ENCODE measurements at places on chromosomes 6 and 20.

DNA sequence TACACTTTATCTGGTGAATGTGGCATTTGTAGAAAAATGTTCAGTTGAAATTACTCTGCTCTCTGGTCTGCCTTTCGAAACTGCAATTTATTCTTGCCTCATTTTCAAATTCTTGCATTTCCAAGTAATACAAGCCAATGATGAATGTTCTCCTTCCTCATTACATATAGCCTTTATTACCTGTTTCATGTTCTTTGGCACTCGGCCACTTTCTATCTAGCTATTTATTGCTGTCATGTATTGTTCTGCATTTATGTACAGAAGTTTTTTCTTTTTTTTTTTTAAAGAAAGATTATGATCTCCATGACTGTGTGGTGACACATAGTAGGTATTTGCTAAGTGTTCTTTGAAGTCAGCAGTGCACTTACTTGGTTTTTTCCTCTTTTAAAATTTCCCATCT, 261.4 kb downstream of the ZFAND3 start:
- no peak for DNase-seq

DNA sequence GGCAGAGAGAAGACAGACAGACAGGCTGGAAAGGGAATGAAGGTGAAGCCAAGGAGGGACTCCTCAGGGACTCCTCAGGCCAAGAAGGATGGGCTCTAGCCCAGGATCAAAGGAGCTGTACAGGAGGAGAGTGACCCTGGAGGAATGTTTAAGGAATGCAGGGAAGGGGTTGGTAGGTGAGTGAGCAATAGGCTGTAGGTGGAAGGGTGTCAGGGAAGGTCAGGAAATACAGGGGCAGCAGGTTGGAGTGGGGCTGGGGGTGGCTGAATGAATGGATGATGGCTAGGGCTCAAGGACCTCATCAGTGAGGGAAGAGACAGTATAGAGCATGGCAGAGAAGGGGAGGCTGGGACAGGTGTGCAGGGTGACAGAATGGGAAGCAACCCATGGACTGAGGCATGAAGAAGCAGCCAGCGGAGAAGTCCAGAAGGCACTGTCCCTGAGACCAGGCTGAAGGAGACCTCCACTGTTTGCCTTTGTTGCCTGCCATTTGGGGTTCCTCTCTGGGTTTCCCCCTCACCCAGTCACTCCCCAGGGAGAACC, 13.2 kb downstream of the SYNGAP1 start:
- DNase-seq, result no peak

DNA sequence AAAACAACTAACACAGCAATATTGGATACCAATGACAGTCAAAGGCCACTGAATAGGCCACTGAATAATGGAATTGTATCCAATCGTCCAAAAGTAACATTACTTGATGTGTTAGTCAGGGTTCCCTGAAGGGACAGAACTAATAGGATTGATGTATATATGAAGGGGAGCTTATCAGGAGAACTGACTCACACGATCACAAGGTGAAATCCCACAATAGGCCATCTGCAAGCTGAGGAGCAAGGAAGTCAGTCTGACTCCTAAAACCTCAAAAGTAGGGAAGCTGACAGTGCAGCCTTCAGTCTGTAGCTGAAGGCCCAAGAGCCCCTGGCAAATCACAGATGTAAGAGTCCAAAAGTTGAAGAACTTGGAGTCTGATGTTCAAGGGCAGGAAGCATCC, 571.4 kb downstream of the PRKN start:
- DNase-seq, result no peak

DNA sequence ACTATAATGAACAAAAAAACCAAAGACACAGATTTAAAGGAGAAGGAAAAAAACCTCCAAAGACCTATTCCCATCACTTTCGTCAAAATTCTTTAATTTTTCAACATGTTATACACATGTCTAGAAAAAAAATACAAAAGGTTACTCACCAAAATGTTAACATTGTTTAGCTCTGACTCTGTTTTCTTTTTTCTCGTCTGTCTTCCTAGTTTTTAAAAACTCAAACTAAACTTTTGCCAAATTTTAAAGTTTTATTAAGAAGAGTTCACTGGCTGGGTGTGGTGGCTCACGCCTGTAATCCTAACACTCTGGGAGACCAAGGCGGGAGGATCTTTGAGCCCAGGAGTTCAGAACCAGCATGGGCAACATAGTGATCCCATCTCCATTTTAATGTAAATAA, 10.8 kb downstream of the MCUR1 start:
- no peak for DNase-seq

GRCh38 chr6:109447878-109448555, 7.5 kb downstream of the SMPD2 start:
- no peak for DNase-seq

DNA sequence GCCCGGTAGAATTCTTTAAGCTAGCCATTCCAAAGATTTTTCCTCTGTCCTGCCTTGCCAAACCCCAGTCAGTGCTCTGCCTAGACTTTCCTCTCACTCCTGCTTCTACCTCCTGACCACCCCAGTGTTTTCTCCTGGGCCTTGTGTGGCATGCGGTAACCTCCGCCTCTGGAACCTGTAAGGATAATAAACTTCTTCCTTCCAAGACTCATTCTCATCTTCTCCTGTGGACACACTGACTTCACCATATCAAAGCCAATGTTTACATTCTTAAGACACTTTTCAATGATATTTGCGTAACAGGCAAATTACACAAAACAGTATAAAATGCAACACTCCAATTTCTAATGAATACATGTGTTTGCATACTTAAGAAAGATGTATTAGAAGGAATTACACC, 354.6 kb downstream of the RNF144B start:
- DNase-seq, result no peak

DNA sequence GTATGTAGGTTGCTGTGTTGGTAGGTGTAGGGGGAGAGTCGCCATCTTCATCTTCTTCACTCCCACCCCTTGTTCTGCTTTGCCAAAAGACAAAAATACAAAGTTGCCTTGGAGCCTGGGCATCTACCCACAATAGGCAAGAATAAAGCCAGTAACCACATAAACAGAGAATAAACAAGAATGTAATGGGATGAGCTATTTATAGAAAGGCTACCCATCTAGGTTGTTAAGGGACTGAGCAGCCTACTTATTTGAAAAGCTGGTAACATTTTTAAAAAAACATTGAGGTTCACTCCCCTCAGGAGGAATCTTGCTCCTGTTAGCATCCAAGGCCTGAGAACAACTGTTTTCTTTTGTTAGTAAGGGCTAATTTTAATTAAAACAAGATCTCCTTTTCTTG, 301.4 kb upstream of the STXBP5 start:
- DNase-seq, result no peak

DNA sequence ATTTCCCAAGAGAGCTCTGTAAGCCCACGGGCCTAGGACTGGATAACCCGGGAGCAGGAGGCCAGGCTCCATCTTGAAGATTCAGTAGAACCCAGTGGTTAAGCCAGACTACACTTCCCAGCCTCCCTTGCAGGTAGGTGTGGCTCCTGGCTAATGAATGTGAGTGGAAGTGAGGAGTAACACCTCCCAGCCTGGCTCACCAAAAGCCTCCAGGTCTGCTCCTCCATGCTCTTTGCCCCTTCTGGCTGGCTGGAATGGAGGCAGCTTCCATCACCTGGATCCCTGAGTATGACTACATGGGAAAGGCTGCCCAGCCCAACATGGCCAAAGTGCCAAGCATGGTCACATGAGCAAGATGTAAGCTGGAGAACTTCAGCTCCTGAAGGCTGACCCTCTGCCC, 9.7 kb downstream of the LRRN4 start:
- no peak for DNase-seq

DNA sequence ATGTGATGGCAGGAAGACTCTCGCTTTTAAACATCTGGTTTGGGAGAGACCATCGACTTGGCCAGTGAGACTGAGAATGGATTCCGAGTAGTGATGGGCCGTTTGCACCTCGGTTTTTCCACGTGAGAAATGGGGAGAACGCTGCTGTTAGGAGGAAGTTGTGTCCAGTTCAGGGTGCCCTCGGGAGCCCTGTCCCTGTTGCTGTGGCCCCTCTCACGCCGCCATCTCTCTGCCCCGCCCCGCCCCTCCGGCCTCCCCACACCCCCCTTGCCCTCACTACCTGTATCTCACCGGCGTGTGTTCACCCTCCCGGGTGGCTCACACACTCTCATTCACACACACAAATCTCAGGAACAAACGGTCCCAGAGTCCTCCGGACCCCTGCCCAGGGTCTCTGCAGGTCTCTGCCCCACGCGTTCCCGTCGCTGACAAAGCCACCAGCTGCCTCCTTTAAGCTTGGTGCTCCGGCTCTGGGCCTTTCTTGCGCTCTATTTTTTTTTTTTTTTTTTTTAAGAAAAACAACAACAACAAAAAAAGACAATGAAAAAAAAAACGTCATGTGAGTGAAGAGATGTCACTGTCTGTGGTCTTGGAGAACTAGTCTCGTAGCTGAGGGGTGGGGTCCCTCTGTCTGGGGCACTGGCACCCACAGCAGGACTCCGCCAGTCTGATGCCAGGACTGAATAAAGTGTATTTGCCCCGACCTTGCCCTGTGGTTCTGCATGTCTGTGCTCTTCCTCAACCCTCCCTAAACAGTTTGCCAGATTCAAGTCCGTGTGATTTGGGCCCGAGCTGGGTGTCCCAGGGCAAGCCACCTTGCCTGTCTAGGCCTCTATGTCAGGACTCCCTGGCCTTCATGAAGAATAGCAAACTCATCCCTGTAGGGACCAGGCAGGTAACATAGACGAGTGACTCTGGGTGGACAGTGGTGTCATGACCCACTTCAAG, 2.9 kb downstream of the SOX12 start:
- DNase-seq, result no peak

DNA sequence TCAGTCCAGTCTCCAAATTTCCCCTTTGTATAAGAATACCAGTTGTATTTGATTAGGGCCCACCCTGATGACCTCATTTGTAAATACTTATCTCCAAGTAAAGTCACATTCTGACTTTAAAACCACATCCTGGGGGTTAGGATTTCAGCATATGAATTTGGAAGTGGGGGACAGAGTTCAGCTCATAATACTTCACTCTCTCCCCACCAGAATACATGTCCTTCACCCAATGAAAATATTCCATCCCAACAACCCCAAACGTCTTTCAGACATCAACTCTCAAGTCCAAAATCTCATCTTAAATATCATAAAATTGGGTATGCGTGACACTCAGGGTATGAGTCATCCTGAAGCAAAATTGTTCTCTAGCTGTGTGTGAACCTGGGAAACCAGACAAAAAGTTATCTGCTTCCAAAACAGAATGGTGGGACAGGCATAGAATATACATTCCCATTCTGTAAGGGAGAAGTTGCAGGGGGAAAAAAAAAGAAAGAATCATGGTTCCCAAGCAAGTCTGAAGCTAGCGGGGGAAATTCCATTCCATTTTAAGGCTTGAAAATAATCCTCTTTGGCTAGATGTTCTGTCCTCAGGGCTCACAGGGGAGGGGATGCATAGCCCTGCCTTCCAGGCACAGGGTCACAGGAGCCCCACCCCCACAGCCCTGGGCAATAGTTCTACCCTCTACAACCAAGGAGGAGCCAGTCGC, 113.9 kb downstream of the ADAT2 start:
- DNase-seq, result no peak

- DNase-seq, result no peak
These were observed 143.2 kb downstream of the SLC16A10 start for GRCh38 chr6:111230351-111231089.

DNA sequence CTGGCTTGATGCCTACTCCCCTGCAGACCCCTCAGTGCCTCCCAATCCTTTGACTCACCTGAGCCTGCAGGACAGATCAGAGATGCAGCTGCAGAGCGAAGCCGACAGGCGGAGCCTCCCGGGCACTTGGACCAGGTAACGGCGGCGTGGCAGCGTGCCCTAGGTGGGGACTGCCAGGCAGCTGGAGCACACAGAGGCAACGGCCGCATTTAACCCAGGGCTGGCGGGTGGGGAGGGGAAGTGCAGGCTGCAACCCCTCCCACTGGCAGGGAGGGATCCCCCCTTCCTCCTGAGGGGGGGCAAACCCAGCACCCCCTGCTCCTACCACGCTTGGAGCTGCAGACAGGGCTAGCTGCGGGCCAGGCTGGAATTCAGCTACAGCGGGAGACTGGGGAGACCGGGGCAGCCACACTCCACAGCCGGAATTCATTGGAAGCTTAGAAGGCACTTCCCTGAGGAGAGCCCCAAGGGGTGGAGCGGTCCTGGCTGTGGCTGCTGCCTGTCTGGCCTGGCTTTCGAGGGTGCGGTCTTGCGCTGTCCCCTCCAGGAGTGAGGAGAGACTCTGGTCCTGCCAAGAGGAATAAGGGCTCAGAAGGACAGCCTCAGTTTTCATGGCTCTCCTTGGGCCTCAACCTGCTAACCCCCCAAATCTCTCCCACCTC, at the start of gene MATN4:
MATN4 (minus strand) TSS at position 183 of the 662 bp plus-strand sequence. CDS start 2,717 bp downstream, outside the sequence.
- no peak for DNase-seq

DNA sequence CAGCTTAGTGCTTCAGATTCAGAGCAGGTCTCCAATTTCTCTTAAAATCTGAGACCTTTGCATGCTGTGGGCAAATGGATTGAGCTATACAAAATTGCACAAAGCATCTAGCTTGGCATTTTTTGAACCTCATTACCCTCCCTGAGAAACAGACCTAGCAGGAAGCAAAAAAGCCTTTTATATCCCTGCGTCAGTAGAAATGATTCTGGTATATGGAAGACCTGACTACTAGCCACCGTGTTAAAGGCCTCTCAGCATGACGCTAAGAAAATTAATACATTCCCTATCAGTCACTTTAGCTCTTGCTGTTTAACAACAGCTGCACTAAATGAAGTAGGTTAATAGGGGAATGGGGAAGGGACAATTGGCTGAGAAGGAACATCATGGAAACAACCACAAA, 110.7 kb upstream of the SMLR1 start:
- no peak for DNase-seq

- no peak for DNase-seq
These were observed 319.9 kb upstream of the TSHZ2 start for GRCh38 chr20:52652271-52652670.

GRCh38 chr20:39986173-39986904, 702.7 kb downstream of the MAFB start:
- no peak for DNase-seq

GRCh38 chr6:23775127-23775526, 350.9 kb upstream of the NRSN1 start:
- no peak for DNase-seq

- DNase-seq, result no peak
These were observed 66.4 kb downstream of the FYN start for GRCh38 chr6:111806561-111807497.

DNA sequence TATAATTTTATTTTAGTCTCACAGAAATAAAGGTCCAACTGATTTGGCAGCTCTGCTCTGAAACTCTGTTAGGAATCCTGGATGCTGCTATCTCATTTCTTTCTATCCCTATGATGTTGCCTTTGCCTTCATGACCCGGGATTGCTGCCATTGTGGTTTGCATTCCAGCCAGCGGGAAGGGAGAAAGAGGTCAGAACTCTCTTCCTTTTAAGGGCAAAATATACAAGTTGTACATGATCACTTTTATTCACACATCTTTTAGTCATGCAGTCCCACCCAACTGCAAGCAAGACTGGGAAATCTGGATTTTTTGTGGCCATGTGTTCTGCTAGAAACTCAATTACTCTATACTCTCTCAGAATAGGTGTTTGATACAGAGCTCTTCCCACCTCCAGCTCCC, 263.1 kb upstream of the ZFP64 start:
- no peak for DNase-seq

- DNase-seq, result no peak
These were observed 164.0 kb upstream of the ZNF337 start for GRCh38 chr20:25860531-25861150.
